ENCODE measurements at places on chromosomes 5 and 9. TPM values are rescaled to one million over a fixed set of nuclear protein-coding genes. Genes with fewer than 3 reads are reported as not detected.

GRCh38 chr5:146001544-146002190 is 65.3 kb downstream of the SH3RF2 start:
- DNase-seq, result no peak
- no peak overlapping the region for H3K27ac ChIP-seq
- H3K4me3 ChIP-seq, result no peak overlapping the region
- H3K36me3 ChIP-seq, result no peaks in the 10 kb centered on the region
- no peaks in the 10 kb centered on the region for H3K27me3 ChIP-seq
- H3K4me1 ChIP-seq, result no peaks in the 10 kb centered on the region

GRCh38 chr5:154287136-154287535 is 96.6 kb downstream of the GALNT10 start:
- H3K27ac ChIP-seq, result peak overlapping the region; percentile 42
- no peak overlapping the region for H3K4me3 ChIP-seq
- H3K27me3 ChIP-seq, result no peaks in the 10 kb centered on the region
- no peak for DNase-seq
- H3K4me1 ChIP-seq, result no peaks in the 10 kb centered on the region

IFNA1 gene
- total RNA-seq, result not detected

- no peak for DNase-seq
- H3K36me3 ChIP-seq, result no peaks in the 10 kb centered on the region
- no peak overlapping the region for H3K4me3 ChIP-seq
- H3K27me3 ChIP-seq, result no peaks in the 10 kb centered on the region
- H3K4me1 ChIP-seq, result no peaks in the 10 kb centered on the region
Observed at GRCh38 chr9:20205821-20206220, 416.5 kb downstream of the MLLT3 start.

GRCh38 chr9:120683150-120683549 is 31.1 kb downstream of the MEGF9 start:
- peaks cover 3% of the 10 kb centered on the region for H3K4me1 ChIP-seq
- no peak overlapping the region for H3K4me3 ChIP-seq
- DNase-seq, result no peak
- H3K36me3 ChIP-seq, result no peaks in the 10 kb centered on the region

- no peaks in the 10 kb centered on the region for H3K27me3 ChIP-seq
- no peak overlapping the region for H3K27ac ChIP-seq
- no peaks in the 10 kb centered on the region for H3K4me1 ChIP-seq
- no peak overlapping the region for H3K4me3 ChIP-seq
- DNase-seq, result no peak
- no peaks in the 10 kb centered on the region for H3K36me3 ChIP-seq
Observed at GRCh38 chr5:67530609-67531255, 334.1 kb upstream of the CD180 start.

ERBIN gene
- 35.9 TPM for total RNA-seq

GRCh38 chr9:22740781-22741180 is 294.2 kb downstream of the DMRTA1 start:
- H3K27me3 ChIP-seq, result no peaks in the 10 kb centered on the region
- H3K27ac ChIP-seq, result no peak overlapping the region
- H3K36me3 ChIP-seq, result no peaks in the 10 kb centered on the region
- H3K4me3 ChIP-seq, result no peak overlapping the region

PDGFRB gene
- 49.3 TPM for total RNA-seq

DNA sequence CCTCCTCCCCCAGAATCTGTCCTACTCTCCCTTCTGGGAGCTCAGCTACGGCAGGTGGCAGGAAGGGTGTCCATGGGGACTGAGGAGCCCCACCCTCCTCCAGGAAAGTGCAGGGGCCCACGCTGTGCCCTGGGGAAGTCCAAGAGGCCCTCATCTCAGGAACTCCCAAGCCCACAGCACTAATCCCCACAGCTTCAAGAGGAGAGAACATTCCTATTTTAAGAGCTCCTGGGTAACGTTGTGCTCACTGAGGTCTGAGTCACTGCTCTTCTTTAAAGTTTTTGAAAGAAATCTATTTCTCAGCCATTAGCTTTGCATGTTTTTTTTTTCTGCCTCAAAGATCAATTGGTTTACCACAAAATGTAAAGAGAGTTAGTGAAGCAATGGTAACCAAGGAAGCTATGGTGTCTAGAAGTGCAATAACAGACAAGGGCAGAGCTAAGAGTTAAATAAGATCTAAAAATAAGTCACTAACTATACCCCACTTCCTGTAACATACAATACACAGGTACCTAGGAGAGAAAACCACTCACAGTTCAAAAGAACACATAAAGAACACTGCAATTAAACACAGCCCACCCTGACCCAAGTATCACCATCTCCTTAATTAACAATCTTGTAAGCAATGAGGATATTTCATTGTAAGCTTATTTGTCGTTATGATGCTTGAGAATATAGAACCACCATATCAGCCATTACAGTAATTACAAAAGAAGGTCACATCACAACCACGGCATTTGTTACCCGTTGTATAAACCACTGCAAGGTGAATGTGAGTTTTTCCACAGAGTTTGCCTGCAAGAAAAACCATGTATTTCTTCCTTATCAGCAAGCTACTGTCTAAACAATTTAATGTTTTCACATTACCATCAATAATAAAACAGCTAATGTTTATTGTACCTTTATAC is 382.3 kb upstream of the SLC30A5 start:
- peak overlapping the region; percentile 79 for H3K27ac ChIP-seq
- H3K36me3 ChIP-seq, result no peaks in the 10 kb centered on the region
- no peak for DNase-seq
- H3K4me1 ChIP-seq, result peaks cover 31% of the 10 kb centered on the region
- H3K4me3 ChIP-seq, result no peak overlapping the region

DNA sequence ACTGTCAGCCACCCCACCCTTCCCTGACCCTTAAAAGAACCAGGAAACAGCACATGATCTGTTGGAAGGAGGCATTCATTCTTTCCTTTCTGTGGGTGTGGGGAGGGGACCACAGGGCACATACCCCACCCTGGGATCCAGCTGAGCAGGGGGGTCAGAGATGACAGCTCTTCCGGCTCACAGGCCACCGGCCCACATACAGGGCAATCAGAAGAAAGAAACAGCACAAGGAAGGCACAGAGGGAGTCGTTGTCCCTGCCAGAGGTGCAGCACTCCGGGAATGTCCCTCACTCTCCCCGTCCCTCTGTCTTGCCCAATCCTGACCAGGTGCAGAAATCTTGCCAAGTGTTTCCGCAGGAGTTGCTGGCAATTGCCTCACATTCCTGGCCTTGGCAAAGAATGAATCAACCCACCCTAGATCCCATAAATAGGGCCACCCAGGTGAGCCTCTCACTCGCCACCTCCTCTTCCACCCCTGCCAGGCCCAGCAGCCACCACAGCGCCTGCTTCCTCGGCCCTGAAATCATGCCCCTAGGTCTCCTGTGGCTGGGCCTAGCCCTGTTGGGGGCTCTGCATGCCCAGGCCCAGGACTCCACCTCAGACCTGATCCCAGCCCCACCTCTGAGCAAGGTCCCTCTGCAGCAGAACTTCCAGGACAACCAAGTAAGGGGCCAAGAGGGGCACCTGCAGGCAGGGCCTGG is at the start of gene LCN2:
LCN2 (plus strand) TSS at position 453 of the 701 bp plus-strand sequence; CDS start at position 526, 73 bp downstream.
- H3K4me3 ChIP-seq, result no peak within 1 kb of the TSS
- no peaks in the 10 kb centered on the region for H3K36me3 ChIP-seq
- no peaks in the 10 kb centered on the region for H3K4me1 ChIP-seq
- no peak within 1 kb of the TSS for H3K27ac ChIP-seq

GFPT2 gene
- total RNA-seq, result 4.0 TPM

MAMDC4 gene
- 2.3 TPM for total RNA-seq

DNA sequence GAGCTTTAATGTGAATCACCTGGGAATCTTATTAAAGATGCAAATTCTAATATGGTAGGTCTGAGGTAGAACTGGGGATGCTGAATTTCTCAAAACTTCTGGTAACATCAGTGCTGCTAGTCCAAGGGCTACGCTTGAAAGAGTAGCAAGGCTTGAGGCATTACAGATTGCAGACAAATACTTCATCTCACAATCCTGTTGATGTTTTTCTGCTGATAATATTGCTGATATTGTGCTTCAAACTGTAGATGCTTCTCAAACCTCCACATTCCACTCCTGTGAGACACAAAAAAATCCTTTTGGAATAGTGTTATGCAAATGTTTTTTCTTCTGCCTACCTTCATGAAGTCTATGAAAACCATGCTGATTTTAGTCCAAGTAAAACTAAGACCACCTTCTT is 139.5 kb downstream of the SAXO1 start:
- no peaks in the 10 kb centered on the region for H3K4me1 ChIP-seq
- H3K27me3 ChIP-seq, result no peaks in the 10 kb centered on the region
- no peak overlapping the region for H3K27ac ChIP-seq
- no peak overlapping the region for H3K4me3 ChIP-seq
- DNase-seq, result no peak

GRCh38 chr5:59193616-59194319 is 610.9 kb downstream of the RAB3C start:
- no peaks in the 10 kb centered on the region for H3K36me3 ChIP-seq
- no peak overlapping the region for H3K4me3 ChIP-seq
- H3K4me1 ChIP-seq, result peaks cover 29% of the 10 kb centered on the region
- no peaks in the 10 kb centered on the region for H3K27me3 ChIP-seq
- H3K27ac ChIP-seq, result peak overlapping the region; percentile 71

LHX3 gene
- total RNA-seq, result not detected

DNA sequence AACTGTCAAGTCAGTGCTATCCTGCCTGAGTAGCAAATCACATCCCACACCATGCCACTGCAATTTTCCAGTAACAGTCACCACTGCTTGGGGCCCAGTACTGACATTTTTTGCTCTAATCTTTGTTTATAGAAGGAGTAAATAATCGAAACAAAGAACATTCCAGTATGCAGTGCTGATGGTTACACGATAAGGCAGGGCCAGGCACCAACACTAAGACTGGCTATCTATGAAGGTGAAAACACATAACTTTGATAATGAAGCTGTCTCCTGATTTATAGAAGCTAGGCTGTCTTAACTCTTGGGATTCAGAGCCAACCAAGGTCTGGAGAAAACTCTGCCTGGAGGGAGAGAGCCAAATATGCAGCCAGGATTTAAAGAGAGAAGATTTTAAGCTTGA is 365.3 kb downstream of the BNC2 start:
- H3K4me1 ChIP-seq, result no peaks in the 10 kb centered on the region
- H3K27ac ChIP-seq, result no peak overlapping the region
- no peaks in the 10 kb centered on the region for H3K27me3 ChIP-seq
- no peak overlapping the region for H3K4me3 ChIP-seq
- H3K36me3 ChIP-seq, result no peaks in the 10 kb centered on the region
- DNase-seq, result no peak

- no peak overlapping the region for H3K27ac ChIP-seq
- DNase-seq, result no peak
- no peaks in the 10 kb centered on the region for H3K4me1 ChIP-seq
- H3K4me3 ChIP-seq, result no peak overlapping the region
- H3K36me3 ChIP-seq, result peaks cover 75% of the 10 kb centered on the region
Observed at GRCh38 chr9:135821733-135822373, 85.5 kb downstream of the CAMSAP1 start.

FGFR4 gene
- 0.56 TPM for total RNA-seq

BAAT gene
- total RNA-seq, result 1.3 TPM

HMMR gene
- total RNA-seq, result 1.3 TPM

DNA sequence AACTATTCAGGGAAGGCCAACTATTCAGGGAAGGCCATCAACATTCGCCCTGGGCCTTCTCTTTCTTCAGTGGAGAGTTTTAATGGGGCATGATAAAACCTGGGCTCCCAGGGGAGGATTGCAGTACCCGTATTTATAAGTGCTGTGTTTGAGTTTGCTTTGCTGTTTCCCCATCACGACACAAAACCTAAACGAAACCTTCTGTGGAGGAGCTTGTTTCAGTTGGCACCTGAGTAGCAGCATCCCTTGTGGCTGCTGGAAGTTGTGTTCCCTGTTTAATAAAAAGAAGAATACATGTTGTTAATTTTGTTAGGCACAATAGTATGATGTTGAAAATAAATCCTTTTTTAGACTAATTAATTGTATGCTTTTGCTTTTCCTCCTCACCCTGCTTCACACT is 8.3 kb downstream of the WDR31 start:
- H3K36me3 ChIP-seq, result no peaks in the 10 kb centered on the region
- no peaks in the 10 kb centered on the region for H3K27me3 ChIP-seq
- no peak overlapping the region for H3K27ac ChIP-seq

GRCh38 chr5:127518319-127518621 is 830 bp downstream of the PRRC1 start:
- DNase-seq, result no peak
- peak overlapping the region; percentile 92 for H3K4me3 ChIP-seq
- no peaks in the 10 kb centered on the region for H3K36me3 ChIP-seq

DNA sequence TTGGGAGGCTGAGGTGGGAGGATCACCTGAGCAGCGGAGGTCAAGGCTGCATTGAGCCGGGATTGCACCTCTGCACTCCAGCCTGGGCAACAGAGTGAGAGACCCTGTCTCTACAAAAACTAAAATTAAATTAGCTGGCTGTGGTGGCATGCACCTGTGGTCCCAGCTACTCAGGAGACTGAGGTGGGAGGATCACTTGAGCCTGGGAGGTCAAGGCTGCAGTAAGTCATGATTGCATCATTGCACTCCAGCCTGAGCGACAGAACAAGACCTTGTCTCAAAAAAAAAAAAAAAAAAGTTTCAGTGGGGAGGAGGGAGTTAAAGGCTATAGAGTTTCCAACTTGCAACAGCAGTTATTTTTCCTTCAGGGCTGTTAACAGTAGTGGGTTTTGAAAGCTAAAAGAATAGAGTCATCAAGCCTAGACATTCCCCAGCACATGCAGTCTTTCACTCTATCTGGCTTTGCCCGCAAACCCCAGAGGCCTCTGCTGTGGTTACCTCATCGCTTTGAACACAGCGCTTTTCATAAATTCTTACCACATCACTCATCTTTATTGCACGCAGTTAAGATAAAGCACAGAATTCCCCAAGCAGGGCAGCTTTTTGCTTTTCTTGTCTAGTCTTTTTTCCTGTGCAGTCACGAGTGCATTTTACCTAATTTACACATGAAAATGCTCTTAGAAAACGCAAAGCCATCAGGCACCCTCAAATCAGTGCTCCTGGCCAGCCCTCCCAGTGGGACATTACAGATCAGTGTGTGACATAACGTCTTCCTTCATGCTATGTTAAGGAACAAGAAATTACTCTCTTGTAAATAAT is 8.7 kb upstream of the SLC2A8 start:
- no peak for DNase-seq
- no peak overlapping the region for H3K4me3 ChIP-seq
- H3K27me3 ChIP-seq, result no peaks in the 10 kb centered on the region
- no peaks in the 10 kb centered on the region for H3K4me1 ChIP-seq

DNA sequence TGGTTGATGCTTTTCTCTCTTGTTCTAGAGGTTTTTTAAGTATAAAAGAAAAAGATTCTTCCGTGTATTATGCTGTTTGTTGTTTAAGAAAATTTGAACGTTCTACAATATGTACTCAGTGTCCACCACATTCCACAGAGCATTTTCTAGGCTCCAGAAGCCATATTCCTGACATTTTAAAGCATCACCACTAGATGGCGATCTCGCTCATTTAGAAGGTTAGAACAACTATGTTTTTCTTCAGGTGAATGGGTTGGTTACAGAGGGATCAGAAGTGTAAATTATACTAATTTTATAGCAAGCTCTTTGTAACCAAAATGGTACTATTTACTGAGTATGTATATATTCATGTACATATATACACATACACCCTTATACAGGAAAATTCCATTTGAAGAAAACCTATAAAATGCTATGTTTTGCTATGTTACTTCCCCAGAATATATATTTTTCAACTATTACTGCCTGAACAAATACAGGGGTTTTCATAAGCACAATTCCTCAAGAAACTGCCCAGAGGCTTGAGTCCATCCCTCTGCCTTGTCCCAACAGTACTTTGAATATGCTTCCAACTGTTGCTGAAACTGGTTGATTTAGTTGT is 284.3 kb downstream of the CCDC171 start:
- no peaks in the 10 kb centered on the region for H3K36me3 ChIP-seq
- no peak for DNase-seq
- H3K4me1 ChIP-seq, result no peaks in the 10 kb centered on the region
- H3K27me3 ChIP-seq, result no peaks in the 10 kb centered on the region

TESK1 gene
- 108 TPM for total RNA-seq

All from gastrocnemius medialis (tissue), 4 donors.